ENCODE measurements at places on chromosomes 2 and 18.

DNA sequence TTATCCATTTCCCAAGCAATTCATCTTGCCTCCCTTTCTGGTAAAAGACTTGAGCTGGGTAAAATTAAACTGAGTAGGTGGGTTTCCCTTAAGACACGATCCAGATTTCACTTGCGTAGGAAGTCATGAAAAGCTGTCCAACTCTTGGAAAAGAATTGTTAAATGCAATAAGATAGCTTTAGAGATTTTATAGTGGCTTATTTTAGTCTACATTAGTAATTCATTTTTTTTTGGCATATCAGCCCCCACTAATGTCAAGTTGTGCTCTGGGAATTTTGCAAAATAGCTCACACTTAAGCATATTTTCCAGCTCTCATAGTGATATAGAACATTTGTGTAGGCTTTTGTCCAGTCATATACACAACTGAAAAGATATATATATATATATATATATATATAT, 344.7 kb upstream of the FIGN start:
- no peak for DNase-seq

DNA sequence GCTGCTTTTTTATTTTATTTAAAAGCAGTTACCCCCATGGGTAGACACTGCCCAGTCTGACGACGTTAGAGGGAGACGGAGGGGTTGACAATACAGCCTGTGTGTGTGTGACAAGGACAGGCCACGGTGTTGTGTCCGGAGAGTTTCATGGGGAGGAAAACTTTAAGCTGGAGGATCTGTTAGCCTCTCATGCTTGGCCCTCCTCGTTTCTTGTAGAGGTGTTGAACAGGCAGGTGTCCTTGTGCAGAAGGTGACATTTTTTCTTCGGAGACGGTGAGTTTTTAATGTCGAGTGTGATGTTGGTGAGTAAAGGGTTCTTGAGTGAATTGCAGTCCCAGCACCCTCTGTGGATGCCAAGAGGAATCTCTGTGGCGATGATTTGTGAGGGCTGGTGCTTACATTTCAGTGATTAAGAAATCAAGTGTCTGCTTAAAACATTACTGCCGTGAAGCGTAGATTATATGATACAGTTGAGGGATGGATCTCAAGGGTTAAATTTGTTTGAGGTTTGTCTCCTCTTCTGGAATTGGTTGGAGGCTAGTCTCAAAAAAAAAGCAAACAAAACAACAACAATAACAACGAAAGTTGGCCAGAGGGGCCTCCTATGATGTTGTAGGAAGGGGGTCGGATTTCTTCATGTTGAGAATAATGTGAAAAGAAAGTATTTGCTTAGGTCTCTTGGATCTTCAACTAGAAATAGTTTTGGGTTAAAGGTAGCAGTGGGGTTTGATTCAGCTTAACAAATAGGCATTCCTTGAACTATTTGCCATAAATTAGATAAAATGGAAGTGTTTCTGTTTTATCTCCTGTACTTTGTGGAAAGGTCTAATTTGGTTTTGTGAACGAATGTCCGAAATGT, 1.6 kb downstream of the NCOA1 start:
- peak; percentile 26 for DNase-seq

GRCh38 chr2:177281400-177282180, 17.1 kb upstream of the NFE2L2 start:
- no peak for DNase-seq

DNA sequence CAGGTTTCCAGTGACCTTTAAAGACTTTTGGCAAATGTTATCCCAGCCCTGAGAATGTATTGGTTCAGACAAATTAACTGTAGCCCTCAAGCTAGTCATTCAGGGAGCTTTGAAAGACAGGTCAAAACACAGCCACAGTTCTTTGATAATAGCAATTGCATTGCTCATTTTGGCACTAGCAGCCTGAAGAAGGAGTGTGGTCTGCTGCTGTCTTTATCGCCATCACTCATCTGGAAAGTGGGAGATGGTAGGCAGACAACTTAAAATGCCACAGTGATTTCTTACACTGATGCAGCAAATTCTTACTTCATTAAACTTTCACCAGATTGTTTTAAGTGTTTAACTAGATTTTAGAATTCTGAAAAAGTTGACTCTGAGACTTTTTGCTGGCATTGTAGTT, 47.2 kb downstream of the DOK6 start:
- no peak for DNase-seq

- DNase-seq = no peak
Observed at GRCh38 chr2:44424211-44424610, 62.5 kb downstream of the CAMKMT start.

DNA sequence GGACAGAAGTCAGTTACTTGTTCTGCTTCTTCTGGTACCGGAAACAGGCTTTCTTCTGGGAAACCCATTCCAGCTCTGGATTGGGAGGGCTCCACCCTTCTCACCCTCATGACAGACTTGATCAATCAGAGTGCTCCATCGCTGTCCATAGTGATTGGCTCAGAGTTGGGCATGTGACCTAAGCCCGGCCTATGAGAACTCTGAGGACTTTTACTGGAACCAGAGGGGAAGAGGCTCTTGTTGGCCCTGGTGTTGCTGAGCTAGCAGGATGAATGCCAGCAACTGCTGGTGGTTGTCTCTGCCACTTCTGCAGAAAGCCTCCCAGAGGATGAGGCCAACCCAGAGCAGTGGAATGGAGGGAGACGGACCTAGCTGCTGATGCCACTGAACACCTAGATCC, 33.3 kb downstream of the TMEM37 start:
- no peak for DNase-seq

DNA sequence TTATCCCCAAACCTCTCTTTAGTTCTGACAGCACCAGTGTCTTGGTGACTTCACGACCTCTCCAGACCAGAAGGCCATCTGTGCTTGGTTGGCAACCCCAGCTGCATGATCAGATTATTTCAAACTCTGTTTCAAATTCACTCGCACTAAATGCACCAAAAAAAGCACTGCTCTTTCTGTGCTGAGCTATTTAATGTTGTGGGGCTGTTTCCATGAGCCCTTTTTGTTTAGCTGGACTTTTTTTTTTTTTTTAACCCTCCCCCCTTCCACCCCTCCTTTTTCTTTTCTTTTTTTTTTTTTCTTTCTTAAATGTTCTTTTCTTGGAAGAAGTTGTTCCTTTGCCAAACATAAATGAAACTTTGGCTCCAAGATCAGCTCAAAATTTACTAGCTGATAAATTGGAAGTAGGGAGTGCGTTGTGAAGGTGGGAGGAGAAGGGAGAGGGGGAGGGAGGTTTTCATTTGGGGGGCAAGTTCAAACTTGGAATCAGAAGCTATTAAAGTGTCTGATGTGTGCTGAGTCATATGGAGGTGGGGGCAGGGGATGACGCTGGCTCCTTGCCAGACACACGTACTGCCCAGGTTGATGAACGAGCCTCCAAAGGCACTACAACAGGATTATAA, 543.0 kb upstream of the TNP1 start:
- DNase-seq = no peak

DNA sequence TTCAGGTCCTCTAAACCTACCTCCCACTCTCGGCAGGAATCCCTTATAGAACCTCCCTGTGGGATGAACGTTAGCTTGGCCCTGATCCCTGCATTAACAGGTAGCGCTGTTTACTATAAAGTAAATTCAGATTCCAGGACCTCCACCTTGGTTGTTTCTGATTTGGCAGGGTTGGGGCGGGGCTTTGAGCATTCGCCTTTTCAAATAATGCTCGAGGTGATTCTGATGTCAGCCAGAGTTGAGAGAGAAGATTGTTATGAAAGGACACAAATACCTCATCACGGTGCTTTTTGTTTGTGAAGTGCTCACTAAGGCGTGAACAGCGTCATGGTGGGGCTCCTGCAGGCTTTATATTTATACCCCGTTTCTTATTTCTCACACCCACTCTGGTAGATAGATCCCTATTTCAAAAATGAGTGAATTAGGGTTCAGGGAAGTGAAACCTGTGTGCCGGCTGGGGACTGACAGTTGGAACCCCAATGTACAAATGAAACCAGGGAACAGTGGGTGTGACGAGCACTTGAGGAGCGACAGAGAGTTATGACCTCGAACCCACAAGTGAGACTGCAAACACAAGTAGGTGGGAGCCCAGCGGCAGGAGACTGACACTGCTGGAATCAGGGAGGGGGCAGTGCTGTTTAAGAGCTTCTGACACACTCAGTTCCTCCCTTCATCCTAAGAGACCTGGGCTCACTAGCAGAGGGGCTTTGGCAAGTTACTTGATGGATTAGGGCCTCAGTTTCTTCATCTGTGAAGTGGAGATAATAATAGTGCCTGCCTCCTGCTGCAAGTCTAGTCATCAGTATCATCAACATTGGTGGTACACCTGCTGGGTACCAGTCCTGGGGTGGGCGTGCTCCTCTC, 14.2 kb upstream of the CXCR4 start:
- no peak for DNase-seq

DNA sequence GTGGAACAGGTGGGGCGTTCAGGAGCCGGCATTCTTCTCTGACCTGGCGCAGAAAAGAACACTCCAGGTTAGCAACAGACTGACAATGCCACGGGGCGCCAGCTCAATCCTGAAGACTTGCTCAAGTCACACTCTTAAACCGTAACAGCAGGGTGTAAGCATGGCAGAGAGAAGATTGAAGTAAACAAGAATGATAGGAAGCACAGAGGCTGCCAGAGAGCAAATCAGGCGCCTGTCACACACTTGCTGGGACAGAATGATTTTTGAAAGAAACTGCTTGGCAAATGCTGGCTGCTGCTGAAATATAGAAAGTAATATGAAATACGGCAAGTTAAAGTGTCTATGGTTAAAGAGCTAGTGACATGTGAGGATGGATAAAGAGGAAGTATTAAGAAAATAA, 80.5 kb downstream of the MEP1B start:
- DNase-seq = no peak

DNA sequence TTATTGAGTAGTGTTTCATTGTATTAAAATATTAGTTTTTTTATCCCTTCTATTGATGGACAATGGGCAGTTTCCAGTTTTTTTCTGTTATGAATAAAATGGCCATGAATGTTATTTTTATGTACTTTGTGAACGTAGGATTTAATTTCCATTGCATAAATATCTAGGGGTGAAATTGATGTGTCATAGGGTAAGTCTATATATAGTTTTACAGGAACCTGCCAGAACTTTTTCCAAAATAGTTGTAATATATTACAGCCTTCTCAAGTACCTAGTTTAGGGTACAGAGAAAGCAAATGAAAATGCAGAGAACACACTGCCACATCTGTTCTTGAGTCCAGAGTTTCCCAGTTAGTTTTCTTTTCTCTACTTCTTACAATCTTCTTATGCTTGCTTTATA, 378.6 kb downstream of the MEIS1 start:
- no peak for DNase-seq

DNA sequence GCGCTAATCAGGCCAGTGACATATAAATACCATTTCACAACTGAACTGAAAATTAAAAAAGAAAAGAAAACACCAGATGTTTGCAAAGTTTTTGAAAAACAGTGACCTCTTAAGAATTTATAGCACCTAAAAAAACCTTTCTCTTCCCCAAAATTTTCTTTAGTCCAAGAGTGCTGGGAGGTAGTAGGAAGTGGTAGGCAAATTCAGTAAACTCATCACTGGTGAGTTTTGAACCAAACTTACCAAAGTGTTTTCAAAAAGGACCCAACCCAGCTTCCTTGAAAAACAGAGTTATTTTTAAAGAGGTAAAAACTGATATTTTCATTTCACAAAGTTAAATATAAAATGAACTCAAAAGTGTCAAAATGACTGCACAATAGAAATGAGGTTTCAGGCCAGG, 90.4 kb downstream of the TMEM247 start:
- no peak for DNase-seq

- no peak for DNase-seq
Observed at GRCh38 chr2:127072396-127072795, 34.6 kb downstream of the BIN1 start.

DNA sequence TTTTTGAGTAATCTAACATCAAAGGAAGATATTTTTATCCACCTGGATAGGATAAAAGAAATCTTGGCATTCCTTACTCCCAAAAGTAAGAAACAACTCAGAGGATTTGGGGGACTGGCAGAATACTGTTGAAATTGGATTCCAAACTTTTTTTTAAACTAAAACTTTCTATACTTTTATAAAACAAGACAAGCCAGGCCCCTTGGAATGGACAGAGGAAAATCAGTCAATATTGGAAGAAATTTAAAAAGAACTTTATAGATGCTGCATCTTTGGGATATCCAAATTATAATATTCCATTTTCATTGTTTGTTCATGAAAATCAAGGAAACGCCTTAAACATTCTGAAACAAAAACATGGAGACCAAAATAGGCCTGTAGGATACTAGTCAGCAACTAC, 147.6 kb upstream of the PIEZO2 start:
- no peak for DNase-seq

DNA sequence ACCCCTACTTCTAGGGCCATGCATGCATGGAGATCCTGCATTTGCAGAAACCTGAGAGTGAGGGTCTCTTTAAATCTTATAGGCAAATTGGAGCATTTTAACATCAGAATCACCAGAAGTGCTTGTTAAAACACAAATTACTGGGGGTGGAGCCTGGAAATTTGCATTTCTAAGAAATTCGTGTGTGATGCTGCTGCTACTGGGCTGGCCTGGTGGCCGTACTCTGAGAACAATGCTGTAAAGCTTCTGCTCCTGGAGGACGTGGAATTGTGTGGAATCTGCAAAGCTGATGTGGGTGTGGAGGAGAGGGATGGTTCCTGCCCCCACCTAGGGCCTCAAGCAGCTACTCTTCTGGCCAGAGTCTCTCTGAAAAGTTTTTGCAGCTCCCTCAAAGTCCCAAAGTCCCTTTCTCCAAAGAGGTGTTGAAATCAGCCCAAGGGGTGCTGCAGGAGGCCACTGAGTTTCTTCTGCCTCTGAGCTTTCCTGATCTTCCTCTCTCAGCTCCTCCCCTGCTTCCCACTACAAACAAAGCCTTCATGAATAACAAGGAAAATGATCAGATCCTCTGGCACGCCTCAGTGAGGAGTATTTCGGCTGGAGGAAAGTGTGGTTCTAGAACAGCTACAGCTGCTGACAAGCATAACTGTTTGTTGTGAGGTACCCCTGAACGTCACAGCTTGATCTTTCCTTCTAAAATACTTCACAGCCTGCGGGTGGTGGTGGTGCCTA, 508.3 kb downstream of the CNTNAP5 start:
- DNase-seq = no peak

GRCh38 chr2:182941121-182941722, 74.8 kb upstream of the FRZB start:
- DNase-seq = no peak

DNA sequence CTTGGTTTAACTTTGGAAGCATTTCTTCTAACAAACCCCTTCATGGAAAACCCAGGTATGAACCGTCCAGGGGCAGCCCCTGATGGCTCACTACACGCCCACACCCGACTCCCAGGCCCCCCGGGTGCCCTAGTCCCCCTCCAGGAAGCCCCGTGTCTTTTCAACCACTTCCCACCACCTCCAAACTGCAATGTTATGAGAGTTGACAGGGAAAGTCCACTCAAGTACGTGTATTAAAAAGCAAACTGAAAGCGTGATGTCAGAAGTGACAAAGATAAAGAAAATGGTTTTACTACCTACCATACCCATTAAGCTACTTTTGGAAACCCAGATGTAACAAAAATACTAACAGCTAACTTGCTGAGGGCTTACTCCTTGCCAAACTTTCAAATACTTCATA, 51.5 kb downstream of the L3MBTL4 start:
- DNase-seq = no peak

- DNase-seq = no peak
Observed at GRCh38 chr2:100320547-100321178, 1.6 kb downstream of the LONRF2 start.

GRCh38 chr18:3651266-3651665, 201.3 kb downstream of the TGIF1 start:
- no peak for DNase-seq

GRCh38 chr18:22250591-22250996, 81.2 kb downstream of the GATA6 start:
- DNase-seq = no peak

All from AG08396 (cell line).